ENCODE measurements at places on chromosomes 7 and 10. TPM values are rescaled to one million over a fixed set of nuclear protein-coding genes. Genes with fewer than 3 reads are reported as not detected.

GNAT3 gene
- total RNA-seq, result not detected

AASS gene
- 264 TPM for total RNA-seq

ZPBP gene
- not detected for total RNA-seq

SPDYE2B gene
- not detected for total RNA-seq

CFAP46 gene
- 4.6 TPM for total RNA-seq

CDC14C gene
- total RNA-seq, result 0.54 TPM

JCAD gene
- 1.3 TPM for total RNA-seq

AGR2 gene
- not detected for total RNA-seq

NEBL gene
- total RNA-seq, result 52.8 TPM

GRCh38 chr10:128066870-128067382 lies 59.3 kb downstream of the MKI67 start:
- H3K27me3 ChIP-seq, result peaks cover 8% of the 10 kb centered on the region
- no peaks in the 10 kb centered on the region for H3K36me3 ChIP-seq
- H3K4me3 ChIP-seq, result no peak overlapping the region
- H3K4me1 ChIP-seq, result peaks cover 18% of the 10 kb centered on the region
- no peak for DNase-seq

- H3K27me3 ChIP-seq, result no peaks in the 10 kb centered on the region
- no peaks in the 10 kb centered on the region for H3K4me1 ChIP-seq
- H3K4me3 ChIP-seq, result no peak overlapping the region
- H3K36me3 ChIP-seq, result no peaks in the 10 kb centered on the region
- H3K27ac ChIP-seq, result no peak overlapping the region
Measured at GRCh38 chr7:25537662-25538375, 309.5 kb upstream of the NPVF start.

- H3K27me3 ChIP-seq, result no peaks in the 10 kb centered on the region
- H3K27ac ChIP-seq, result no peak overlapping the region
- H3K4me1 ChIP-seq, result peaks cover 2% of the 10 kb centered on the region
- no peak overlapping the region for H3K4me3 ChIP-seq
- no peak for DNase-seq
Measured at GRCh38 chr7:10657837-10658236, 315.8 kb upstream of the PHF14 start.

GRCh38 chr7:112869111-112869774 lies 79.0 kb upstream of the TMEM168 start:
- peak; percentile 53 for DNase-seq
- no peaks in the 10 kb centered on the region for H3K36me3 ChIP-seq
- no peaks in the 10 kb centered on the region for H3K4me1 ChIP-seq

GRCh38 chr7:79664884-79665676 lies 211.6 kb upstream of the MAGI2 start:
- no peak overlapping the region for H3K4me3 ChIP-seq
- H3K27me3 ChIP-seq, result no peaks in the 10 kb centered on the region
- H3K36me3 ChIP-seq, result no peaks in the 10 kb centered on the region
- no peak overlapping the region for H3K27ac ChIP-seq
- H3K4me1 ChIP-seq, result no peaks in the 10 kb centered on the region
- DNase-seq, result no peak

GRCh38 chr10:101625821-101626412 lies 37.8 kb downstream of the DPCD start:
- peaks cover 27% of the 10 kb centered on the region for H3K4me1 ChIP-seq
- H3K27ac ChIP-seq, result no peak overlapping the region
- no peak for DNase-seq
- H3K27me3 ChIP-seq, result no peaks in the 10 kb centered on the region

DNA sequence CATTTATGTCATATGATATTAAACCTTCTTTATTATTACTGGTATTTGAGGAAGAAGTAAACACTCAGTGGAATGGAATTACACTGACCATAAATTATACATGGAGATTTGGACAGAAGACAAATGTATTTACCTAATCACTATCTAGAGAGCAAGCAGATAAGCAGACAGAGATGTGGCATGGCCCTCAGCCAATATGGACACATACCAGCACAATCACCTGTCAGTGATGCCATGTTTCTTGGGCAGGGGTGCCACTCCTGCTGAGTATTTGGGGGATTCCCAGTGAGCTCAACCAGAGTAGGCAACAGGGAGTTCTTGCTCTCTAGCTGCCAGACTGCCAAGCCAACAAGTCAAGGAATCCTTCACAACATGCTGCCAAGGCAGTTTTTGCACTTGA lies 866.3 kb upstream of the LRRN3 start:
- no peak overlapping the region for H3K4me3 ChIP-seq
- H3K4me1 ChIP-seq, result no peaks in the 10 kb centered on the region
- no peak overlapping the region for H3K27ac ChIP-seq
- H3K36me3 ChIP-seq, result no peaks in the 10 kb centered on the region
- H3K27me3 ChIP-seq, result no peaks in the 10 kb centered on the region
- no peak for DNase-seq

- no peaks in the 10 kb centered on the region for H3K4me1 ChIP-seq
- H3K27ac ChIP-seq, result no peak overlapping the region
- peak; percentile 35 for DNase-seq
- H3K27me3 ChIP-seq, result peaks cover 21% of the 10 kb centered on the region
Measured at GRCh38 chr7:54888067-54888733, 129.2 kb upstream of the SEC61G start.

DNA sequence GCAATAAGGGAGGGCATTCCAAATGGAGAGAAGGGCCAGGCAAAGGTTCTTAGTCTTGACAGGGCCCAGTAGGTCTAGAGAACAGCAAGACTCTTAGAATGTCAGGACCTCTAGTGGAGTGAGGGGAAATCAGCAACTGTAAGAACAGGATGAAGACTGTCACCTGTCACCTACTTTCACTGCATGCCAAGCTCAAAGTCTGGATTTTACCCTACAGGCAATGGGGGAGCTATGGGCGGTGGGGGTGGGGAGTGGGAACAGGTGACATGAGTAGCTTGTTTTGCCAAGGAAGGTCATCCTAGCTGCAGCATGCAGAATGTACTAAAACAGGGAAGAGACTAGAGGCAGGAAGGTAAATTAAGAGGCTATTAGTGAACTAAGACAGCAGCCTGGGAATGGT lies 18.3 kb downstream of the GOT1 start:
- H3K27me3 ChIP-seq, result no peaks in the 10 kb centered on the region
- no peak overlapping the region for H3K27ac ChIP-seq
- no peak for DNase-seq
- no peaks in the 10 kb centered on the region for H3K36me3 ChIP-seq

- no peaks in the 10 kb centered on the region for H3K4me1 ChIP-seq
- DNase-seq, result no peak
- H3K36me3 ChIP-seq, result no peaks in the 10 kb centered on the region
- H3K27ac ChIP-seq, result no peak overlapping the region
Measured at GRCh38 chr7:150755473-150756099, 18.4 kb downstream of the GIMAP5 start.

DNA sequence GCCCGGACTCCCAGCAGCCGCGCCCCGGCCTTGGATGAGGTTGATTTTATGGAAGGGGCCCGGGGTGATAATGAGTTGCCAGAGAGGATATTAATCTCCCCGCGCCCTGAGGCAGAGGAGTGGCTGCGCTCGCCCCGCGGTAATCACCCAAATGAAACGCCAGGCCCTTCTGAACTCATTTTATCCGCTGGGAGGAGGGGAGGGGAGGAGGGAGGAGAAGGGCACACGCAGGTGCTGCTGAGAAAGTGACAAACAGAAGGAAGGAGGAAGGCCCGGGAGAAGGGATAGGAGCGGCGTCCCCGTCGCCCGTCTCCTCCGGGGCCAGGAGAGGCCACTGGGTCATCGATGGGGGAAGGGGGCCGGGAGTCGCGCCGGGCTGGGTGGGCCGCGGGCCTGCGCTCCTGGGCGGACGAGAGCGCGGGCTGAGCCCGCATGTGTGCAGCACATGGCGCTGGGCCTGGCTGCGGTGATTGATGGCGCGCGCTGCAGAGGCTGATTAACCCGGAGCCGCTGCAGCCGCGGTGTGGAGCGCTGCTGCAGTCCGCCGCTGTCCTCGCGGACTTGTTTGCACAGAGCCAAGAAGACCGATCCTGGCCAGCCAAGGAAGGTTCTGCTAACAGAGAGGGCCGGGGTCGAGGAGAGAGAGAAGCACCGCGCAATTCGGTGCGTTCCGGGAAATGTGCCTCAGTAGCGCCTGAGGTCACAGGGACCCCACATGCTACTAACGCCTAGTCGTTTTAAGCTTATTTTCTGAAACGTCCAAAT lies 6.5 kb downstream of the MNX1 start:
- H3K27me3 ChIP-seq, result peaks cover 100% of the 10 kb centered on the region
- peak; percentile 84 for DNase-seq
- no peak overlapping the region for H3K27ac ChIP-seq
- peak overlapping the region; percentile 26 for H3K4me3 ChIP-seq
- no peaks in the 10 kb centered on the region for H3K36me3 ChIP-seq

GRCh38 chr7:152862006-152862405 lies 102.5 kb downstream of the ACTR3B start:
- no peak overlapping the region for H3K4me3 ChIP-seq
- H3K27ac ChIP-seq, result no peak overlapping the region
- H3K36me3 ChIP-seq, result no peaks in the 10 kb centered on the region
- no peaks in the 10 kb centered on the region for H3K27me3 ChIP-seq
- no peaks in the 10 kb centered on the region for H3K4me1 ChIP-seq

- H3K36me3 ChIP-seq, result no peaks in the 10 kb centered on the region
- H3K27me3 ChIP-seq, result peaks cover 73% of the 10 kb centered on the region
- peaks cover 12% of the 10 kb centered on the region for H3K4me1 ChIP-seq
- DNase-seq, result no peak
- H3K27ac ChIP-seq, result no peak overlapping the region
Measured at GRCh38 chr7:92835851-92836488, 403 bp downstream of the CDK6 start.

DNA sequence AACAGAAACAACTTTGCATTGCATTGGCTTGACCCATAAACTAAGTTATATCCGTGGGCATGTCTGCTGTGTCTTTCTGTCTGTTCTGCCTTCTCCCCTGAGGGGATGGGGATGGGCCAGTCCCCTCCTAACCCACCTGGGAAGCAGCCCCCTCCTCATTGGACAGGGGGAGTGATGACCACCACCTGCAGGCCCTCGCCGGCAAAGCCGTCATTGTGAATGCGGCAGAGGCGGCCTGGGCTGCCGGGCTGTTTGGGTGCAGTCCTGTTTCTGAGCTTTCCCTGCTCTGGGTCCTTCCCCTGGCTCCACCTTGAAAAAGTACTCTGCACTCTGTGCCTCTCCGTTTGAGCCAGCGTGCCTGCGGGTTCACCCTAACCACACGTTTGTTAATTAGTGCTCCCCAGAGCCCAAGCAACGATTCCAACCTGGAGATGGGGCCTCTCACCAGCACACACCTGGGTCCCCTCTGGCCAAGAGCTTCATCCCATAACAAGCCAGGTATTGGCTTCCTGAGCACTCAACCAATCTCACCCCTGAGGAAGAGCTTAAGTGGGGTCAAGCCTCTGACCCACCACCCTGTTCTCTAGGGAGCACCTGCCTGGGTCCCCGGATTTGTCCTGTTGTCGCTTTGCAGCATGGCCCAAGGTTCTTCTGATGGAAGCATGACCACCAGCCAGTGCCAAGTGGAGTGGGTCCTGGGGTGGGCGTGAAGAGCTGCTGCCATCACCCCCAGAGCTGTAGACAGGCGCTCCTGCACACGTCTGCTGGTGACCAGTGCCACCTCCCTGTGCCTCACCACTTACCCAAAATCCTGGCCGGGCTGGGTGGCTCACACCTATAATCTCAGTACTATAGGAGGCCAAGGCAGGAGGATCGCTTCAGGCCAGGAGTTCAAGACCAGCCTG lies 39.4 kb upstream of the ZMIZ2 start:
- no peak overlapping the region for H3K4me3 ChIP-seq
- no peaks in the 10 kb centered on the region for H3K4me1 ChIP-seq
- H3K27me3 ChIP-seq, result no peaks in the 10 kb centered on the region
- no peaks in the 10 kb centered on the region for H3K36me3 ChIP-seq

DNA sequence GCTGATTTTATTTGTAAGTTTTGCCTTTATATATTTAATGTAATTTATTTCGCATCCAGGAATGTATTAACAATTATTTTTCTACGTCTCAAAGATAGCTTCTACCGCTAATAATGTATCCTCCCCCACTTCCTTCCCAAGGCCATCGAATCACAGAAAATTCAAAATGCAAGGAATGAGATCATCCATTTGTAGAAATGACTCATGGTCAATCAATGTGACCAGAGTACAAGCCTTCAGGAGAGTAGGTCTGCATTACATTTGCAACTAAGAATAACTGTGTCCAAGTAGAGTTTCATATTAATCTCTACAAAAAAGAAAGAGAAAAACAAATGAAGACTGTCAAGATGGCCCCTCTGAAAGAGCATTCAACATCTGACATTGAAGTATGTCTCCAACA lies 205.9 kb upstream of the PHF14 start:
- no peaks in the 10 kb centered on the region for H3K27me3 ChIP-seq
- H3K4me1 ChIP-seq, result peaks cover 12% of the 10 kb centered on the region
- DNase-seq, result no peak

DNA sequence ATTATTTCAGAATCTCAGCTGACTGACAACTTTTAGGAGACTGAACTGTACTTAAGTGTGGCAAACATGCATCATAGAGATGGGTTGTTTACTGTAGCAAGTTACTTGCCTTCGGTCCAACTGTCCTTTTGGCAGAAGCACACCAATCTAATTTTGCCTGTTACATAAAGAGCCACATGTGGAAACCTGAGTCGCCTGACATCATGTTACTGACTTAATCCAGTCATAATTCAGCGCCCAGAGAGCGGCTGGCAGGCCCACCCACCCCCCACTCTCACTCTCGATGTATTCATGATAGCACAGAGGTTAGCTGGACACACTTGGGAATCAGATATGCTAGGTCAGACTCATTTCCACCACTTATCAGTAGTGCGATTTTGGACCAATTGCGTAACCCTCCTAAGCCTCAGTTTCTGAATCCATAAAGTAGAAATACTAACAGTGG lies 57.3 kb upstream of the CAPZA2 start:
- no peaks in the 10 kb centered on the region for H3K36me3 ChIP-seq
- H3K4me3 ChIP-seq, result no peak overlapping the region
- no peaks in the 10 kb centered on the region for H3K27me3 ChIP-seq
- no peak overlapping the region for H3K27ac ChIP-seq
- DNase-seq, result no peak

- H3K27ac ChIP-seq, result no peak overlapping the region
- no peak for DNase-seq
- no peak overlapping the region for H3K4me3 ChIP-seq
- H3K36me3 ChIP-seq, result peaks cover 7% of the 10 kb centered on the region
- H3K4me1 ChIP-seq, result no peaks in the 10 kb centered on the region
Measured at GRCh38 chr7:5197811-5198210, 7.8 kb downstream of the WIPI2 start.

- H3K36me3 ChIP-seq, result no peaks in the 10 kb centered on the region
- peaks cover 17% of the 10 kb centered on the region for H3K4me1 ChIP-seq
- no peak overlapping the region for H3K27ac ChIP-seq
- no peak overlapping the region for H3K4me3 ChIP-seq
- H3K27me3 ChIP-seq, result peaks cover 4% of the 10 kb centered on the region
Measured at GRCh38 chr7:77200542-77200941, 923 bp upstream of the FGL2 start.

DNA sequence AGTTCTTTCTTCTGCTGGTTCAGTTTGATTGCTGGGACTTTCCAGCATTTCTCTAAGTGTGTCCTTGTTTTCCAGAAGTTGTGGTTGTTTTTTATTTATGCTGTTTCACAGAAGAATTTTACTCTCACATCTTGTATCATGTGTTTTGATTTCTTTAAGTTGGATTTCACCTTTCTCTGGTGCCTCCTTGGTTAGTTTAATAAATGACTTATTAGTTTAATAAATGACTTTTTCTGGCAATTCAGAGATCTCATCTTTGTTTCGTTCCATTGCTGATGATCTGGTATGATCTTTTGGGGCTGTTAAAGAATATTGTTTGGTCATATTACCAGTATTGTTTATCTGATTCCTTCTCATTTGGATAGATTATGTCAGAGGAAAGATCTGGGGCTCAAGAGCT lies 59.8 kb upstream of the CYP2C9 start:
- H3K4me3 ChIP-seq, result no peak overlapping the region
- no peaks in the 10 kb centered on the region for H3K27me3 ChIP-seq
- no peak overlapping the region for H3K27ac ChIP-seq
- no peaks in the 10 kb centered on the region for H3K36me3 ChIP-seq
- peaks cover 12% of the 10 kb centered on the region for H3K4me1 ChIP-seq

- H3K27ac ChIP-seq, result no peak overlapping the region
- H3K27me3 ChIP-seq, result no peaks in the 10 kb centered on the region
- H3K36me3 ChIP-seq, result no peaks in the 10 kb centered on the region
- no peak overlapping the region for H3K4me3 ChIP-seq
Measured at GRCh38 chr10:103646304-103646703, 152.8 kb downstream of the NEURL1 start.
